ENCODE measurements at places on chromosomes 4 and X.

- no peak for DNase-seq
These were observed 58.7 kb upstream of the GPR34 start for GRCh38 chrX:41630091-41630490.

GRCh38 chrX:24846550-24847150 is 152.9 kb downstream of the POLA1 start:
- no peak for DNase-seq

DNA sequence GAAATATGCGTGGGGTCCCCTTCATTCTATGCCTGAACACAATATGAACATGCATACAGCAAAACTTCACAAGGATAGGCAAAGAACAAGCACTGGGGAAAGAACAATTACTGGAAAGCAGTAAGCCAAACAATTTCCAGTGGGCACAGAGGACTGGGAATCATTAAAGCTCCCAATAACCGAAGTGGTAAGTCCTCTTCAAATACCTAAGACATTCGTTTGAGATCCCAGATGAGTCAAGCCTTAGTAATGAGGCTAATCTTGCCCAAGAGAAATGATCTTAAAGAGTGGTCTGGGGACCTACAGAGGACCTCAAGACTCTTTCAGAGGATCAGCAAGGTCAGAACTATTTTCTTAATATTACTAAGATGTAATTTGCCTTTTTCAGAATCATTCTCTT is 28.6 kb downstream of the ANAPC10 start:
- DNase-seq: peak; percentile 74

GRCh38 chr4:166153548-166153947 is 280.5 kb downstream of the TLL1 start:
- peak; percentile 57 for DNase-seq

- peak; percentile 61 for DNase-seq
These were observed 1523.7 kb downstream of the ARAP2 start for GRCh38 chr4:34720571-34720970.

- peak; percentile 58 for DNase-seq
These were observed 128.6 kb downstream of the CHIC2 start for GRCh38 chr4:53935780-53936179.

DNA sequence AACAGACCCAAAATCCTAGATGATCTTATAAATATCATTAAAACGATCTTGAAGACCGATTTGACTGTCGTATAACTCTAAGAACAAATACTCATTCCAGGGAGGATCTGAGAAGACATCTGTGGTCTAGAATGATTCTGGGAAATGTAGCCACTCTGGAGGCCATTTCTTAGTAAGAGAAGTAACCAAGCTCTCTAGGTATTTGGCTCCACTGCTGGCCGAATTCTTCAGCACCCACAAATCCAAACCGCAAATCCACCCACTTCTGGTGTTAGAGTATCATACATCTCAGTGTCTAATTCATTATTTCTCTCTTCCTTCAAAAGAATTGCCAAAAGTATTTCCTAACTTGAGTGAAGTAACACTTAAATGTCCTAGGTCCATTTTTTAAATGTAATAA is 23.9 kb downstream of the KLHL5 start:
- peak; percentile 28 for DNase-seq

GRCh38 chr4:121737846-121738554 is 27.0 kb downstream of the SMIM43 start:
- no peak for DNase-seq

DNA sequence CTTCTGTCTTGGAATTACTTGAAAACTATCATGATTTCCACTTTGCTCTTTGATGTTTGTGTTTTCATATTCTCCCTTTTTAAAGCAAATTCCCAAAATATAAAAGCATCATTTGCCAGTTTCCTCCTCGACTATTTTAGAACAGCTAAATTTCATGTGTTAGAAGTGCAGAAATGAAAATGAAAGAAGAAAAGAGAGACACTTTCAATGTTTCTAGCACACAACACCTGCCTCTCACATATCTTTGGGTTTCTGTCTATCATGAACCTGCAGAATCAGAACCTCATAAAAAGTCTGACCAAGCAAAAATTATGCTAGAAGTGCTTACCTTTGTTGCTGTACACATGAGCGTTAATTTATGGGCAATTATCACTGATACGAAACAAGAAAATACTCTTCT is 1.9 kb upstream of the NEUROG2 start:
- DNase-seq: no peak

GRCh38 chrX:70762285-70762684 is 146.2 kb downstream of the TEX11 start:
- DNase-seq: no peak

DNA sequence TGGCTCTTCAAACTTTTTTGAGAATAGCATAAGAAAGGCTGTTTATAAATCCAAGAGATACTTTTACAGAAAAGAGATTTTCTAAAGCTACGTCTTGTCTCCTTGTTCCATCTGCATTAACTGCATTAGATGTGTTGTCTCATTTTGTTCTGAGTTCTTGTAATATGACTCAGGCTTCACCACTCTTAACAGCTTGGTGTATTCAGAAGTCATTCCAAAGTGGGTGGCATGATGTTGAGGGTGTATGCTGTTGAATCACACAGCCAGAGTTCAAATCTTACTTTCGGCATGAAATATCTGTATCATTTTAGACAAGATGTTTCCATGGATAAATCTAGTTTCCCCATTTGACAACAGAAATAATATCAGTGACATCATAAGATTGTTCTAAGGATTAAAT is 30.1 kb downstream of the SYTL5 start:
- peak; percentile 18 for DNase-seq
